ENCODE measurements at places on chromosomes 6 and 20.

- DNase-seq = no peak
Observed at GRCh38 chr6:52909531-52909930, at the start of gene GSTA3. Gene GSTA3, minus strand, starts transcription at chr6:52909698. Its CDS starts 3,864 bp downstream, at chr6:52905834.

GRCh38 chr6:33853736-33854135, 49.9 kb upstream of the MLN start:
- DNase-seq = no peak

GRCh38 chr6:86536121-86536520, 401.2 kb upstream of the HTR1E start:
- no peak for DNase-seq

DNA sequence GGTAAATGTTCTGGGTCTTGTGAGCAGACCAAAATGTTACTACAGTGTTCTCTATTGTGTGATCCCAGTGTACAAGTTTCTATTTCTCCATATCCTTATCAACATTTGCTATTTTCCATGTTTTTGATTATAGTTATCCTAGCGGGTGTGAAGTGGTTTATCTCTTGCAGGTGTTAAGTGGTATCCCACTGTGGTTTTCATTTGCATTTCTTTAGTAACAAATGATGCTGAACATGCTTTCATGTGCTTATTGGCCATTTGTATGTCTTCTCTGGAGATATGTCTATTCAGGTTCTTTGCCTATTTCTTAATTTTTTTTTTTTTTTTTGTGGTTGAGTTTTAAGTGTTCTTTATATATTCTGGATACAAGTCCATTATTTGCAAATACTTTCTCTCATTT, 35.5 kb downstream of the NSFL1C start:
- no peak for DNase-seq

GRCh38 chr6:13484827-13485226, 2.6 kb downstream of the GFOD1 start:
- DNase-seq = no peak

- no peak for DNase-seq
Observed at GRCh38 chr6:131523988-131524673, 48.9 kb upstream of the ARG1 start.

DNA sequence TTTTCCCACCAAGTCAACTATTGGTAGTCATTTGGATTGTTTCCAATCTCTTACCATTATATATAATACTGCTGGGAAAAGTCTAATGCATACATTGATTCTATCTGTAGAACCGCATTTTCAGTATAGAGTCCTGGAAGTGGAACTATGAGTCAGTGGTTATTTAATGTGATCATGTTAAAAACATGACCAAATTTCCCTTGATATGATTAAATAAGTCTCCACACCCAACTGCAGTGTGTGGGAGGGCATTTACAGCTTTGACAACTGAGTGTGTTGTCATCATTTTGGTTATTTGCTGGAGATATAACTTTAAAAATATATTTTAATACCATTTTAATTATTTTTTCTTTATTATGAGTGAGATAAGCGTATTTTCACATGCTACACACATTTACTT, 1027.6 kb downstream of the EYS start:
- DNase-seq = no peak

- DNase-seq = peak; percentile 80
Observed at GRCh38 chr20:54431156-54431944, 44.0 kb upstream of the DOK5 start.

DNA sequence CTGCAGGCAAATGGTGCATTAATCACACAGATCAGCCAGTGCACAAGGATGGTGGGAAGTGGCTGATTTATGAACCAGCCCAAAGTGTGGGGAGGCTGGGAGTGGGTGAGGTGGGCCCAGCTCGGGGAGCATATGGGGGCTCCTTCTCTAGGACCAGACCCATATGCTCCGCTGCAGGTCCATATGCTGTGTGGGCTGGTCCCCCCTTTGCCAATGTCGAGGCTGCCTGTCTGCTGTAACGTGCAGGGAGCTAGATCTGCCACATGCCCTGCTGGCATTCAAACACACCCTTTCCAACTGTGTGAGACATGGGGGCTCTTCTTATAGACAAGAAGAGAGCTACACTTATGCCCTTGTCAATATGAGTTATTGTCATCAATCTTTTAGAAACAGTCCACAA, 566.3 kb downstream of the DHX35 start:
- peak; percentile 81 for DNase-seq

DNA sequence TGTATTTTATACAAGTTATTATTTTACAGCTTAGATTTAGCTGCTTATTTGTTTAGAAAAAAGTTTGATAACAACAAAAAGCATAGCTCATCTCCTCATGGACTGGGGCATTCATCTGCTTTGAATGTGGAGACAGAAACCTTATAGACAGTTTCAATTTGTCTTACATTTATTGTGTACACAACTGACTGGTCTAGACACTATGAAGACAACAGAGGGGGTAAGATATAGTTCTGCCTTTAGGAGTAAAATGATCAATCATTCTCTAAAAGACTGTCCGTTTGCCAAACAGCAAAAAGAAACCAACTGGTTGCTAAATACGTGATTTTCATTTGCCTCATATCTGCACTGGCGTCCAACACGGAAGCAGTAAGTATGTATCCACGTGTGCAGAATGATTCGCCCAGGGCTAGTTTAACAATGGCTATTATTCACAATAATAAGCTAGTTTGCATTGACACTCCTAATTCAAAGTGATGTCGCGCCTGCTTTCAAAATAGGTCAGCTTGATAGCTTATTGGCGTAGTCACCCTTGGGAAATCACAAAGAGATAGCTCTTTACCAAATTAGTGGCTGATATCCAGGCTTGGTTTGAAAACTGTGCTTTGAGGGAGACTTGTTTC, 153.6 kb downstream of the BMP2 start:
- no peak for DNase-seq

DNA sequence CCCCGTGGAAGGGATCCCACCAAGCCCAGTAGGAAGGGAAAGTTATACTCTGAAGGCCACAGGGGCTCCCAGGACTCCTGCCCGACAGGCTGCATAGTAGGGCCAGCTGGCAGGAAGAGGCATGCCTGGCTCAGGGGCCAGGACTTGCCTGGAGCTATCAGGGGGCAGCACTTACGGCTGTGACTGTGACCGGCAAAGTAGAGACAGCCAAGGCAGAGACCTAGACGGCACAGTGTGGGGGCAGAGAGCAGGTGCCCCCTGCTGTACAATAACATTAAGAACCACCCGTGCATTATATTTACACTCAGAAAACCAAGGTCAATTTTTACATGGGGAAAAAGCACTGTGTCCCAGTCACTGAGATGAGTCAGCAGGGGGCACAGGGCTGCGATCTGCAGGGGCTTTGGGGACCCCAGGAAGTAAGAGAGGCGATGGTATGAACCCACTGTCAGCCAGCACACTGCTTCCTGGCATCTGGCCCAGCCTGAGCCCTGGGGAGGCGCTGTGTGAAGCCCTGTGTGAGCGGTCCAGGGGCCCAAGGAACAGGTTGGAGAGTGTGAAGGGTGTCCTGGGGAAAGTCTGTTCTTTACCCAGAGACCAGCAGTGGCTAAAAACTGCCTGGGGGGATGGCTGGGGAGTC, 9.9 kb downstream of the CCDC167 start:
- peak; percentile 21 for DNase-seq

GRCh38 chr6:52352239-52353018, 9.5 kb upstream of the PAQR8 start:
- no peak for DNase-seq

- DNase-seq = no peak
Observed at GRCh38 chr6:144467172-144467762, 182.1 kb downstream of the UTRN start.

DNA sequence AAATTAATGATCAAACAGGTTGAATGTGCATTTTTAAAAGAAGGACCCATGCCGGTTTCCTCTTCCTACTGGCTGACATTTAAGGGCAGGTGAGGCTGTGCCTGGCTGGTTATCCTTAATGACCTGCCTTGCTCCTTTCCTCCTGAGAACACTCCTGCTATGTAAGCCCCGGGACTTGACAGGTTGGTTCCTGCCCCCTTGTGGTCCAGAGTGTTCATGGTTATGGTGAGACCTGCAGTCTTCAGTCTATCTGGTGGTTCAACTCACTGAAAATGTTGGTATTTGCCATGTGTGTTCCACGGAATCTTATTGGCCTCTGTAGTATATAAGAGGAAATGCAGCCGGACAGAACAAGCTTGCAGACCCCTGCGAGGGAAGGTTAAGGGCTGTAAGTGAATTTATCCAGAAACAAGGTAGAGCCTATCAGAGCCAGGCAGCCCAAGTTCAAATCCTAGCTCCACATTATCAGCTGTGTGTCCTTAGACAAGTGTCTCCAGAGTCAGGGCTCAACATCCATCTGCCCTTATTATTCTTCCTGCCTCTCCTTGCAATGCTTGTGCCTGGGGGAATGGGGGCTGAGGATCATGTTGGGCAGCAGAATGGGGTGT, 5.2 kb upstream of the BPIFA3 start:
- DNase-seq = peak; percentile 44

- no peak for DNase-seq
Observed at GRCh38 chr6:71157345-71157744, 131.3 kb upstream of the OGFRL1 start.

DNA sequence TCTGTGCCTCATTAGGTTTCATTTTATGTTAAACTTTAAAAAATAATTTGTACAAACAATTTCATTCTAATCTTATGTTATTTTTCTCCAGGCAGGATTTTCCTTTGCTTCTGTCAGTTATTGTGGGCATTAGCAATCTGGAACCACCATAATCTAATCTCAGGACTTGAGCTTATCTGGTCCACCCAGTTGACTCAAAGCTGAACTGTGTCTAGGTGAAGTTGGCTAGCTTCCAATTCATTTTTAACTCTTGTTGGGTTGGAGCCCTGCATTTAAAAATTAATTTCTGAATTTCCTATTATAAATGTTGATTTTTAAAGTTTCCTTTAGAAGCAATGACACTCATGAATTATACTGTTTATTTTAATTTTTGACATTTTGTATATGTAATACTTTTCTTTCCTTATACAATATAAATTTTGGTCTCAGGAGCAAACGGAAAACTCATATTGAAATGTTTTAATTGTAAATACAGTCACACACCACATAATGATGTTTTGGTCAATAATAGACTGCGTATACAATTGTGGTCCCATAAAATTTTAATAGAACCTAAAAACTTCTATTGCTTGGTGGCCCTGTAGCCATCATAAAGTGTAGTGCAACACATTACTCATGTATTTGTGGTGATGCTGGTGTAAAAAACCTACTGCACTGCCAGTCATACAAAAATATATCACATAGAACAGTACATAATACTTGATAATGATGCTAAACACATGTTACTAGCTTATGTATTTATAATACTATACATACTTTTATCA, 121.3 kb downstream of the CLVS2 start:
- no peak for DNase-seq

DNA sequence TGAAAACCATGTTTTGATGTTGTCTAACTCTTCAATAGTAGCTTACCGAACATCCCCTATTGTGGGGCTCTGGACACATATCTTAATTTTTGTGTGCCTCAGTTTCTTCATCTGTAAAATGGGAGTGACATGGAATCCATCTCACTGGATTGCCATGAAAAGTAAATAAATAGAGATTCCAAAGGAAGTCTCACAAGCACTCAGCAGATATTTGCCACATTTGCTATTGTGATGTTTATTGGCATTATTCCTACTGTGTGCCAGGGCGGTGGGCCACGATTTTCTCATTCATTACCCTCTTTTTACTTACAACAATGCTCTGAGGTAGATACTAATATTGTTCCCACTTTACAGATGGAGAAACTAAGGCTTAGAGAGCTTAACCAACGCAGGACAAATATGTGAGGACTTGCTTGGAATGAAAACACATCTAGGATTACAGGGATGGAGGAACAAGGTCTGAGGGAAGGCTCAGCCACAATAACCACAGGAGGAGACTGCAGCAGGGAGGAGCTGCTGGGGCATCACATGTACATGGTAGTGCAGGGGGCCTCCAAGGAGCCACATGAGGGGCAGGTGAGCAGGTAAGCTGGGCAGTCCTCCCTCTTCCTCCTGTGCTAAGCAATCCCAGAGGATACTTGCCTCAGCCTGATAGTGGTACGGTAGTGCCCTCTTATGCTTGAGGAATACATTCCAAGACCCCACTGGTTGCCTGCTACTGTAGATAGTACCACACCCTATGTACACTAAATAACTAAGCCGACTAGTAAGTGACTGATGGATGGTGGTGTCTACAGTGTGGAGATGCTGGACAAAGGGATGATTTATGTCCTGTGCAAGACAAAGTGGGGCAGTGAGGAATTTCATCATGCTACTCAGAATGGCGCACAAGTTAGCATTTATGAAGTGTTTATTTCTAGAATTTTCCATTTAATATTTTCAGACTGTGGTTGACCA, 176.9 kb downstream of the FOXA2 start:
- DNase-seq = no peak

GRCh38 chr6:53579338-53579737, 34.4 kb upstream of the GCLC start:
- DNase-seq = no peak

- DNase-seq = no peak
Observed at GRCh38 chr6:124867121-124867520, 95.1 kb upstream of the RNF217 start.

DNA sequence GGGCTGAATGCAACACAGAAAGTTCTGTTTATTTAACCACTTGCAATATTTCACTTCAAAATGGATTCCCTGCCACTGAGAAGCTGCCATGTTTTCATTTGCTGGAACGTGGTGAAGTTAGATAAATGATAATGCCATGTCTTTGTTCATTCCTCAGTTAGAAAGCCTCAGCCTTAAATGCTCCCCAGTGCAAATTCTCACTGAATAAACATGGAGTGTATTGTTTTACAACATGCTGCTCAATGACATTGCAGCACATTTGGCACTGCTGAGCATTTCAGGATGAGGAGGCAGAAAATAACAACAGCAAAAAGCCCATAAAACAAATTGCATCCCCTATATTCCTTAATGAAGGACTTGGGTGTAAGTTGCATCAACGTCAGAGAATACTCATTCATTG, 913.8 kb upstream of the FLRT3 start:
- DNase-seq = no peak

DNA sequence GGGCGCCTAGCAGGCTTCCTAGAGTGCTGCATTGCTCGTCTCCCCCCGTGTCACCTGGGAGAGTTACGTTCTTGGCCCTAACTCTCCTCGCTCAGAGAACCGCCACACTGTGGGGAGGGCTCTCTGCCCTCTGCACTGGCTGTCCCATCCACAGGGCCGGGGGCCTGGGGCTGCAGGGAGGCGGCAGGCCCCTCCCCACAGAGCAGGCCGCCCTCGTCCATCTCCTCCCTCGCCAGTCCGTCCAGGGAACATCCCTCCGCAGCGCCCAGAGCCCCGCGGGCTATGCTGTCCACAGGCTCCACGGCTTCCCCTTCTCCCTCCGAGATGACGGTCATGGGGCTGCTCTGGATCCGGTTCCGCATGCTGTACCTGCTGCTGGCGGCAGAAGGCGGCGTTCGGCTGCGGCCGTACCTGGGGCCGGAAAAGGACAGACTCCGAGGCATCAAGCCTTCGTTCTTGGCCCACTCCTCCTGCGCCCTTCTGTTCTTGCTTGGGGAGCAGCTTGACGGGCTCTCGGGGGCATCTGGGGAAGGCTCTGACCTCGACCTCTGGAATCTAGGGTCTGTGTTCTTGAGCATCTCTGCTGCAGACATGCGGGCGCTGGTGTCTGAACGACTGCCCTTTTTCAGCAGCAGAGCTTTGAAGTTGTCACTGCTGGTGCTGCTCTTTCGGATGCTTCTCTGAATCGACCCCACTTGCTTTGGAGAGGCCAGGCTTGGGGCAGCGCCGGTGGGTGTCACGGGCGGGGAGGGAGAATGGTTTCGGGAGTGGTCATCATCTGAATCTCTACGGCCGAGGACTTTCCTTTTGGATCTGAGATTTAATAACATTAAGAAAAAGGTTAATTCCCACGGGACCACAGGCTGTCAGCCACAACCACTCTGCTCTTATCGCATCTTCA, 20.2 kb downstream of the HEBP2 start:
- no peak for DNase-seq

GRCh38 chr20:13515796-13516558, 122.8 kb downstream of the TASP1 start:
- no peak for DNase-seq

All from NCI-H1694 treated with DMSO at 0.1 percent for 48 hours (cell line).